ENCODE measurements at places on chromosomes 3 and 15.

DNA sequence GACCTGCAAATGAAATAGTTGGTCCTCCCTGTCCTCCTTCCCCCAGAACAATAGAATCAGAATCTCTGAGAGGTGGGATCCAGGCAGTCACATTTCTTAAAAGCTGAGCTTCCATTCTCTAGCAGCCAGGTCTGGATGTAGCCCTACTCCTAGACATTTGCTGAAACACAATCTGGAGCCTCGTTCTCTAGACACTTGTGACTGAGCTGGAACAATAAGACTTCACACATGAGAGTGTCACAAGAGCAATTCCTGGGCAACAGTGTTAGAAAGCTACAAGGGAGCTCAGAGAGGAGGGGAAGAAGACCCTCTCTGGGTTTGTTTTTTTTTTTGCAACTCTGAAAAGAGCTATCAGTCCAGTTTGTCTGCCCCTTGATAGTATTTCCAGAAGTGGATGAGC, 14.5 kb downstream of the CORO2B start:
- DNase-seq, result no peak

DNA sequence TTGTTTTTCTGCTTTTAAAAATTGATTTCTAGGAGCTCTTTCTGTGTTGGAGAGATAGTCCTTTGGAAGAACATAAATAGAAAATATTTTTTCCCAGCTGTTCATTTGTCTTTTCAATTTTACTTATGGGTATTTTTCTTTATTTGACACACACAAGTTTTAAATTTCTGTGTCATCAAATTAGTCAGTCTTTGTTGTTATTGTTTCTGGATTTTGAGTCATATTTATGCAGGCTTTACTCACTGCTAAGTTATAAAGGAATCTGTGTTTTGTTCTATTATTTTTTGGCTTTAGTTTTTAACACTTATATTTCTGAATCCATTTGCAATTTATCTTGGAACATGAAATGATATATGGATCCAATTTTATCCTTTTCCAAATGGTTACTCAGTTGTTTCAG, 5.9 kb upstream of the GHSR start:
- no peak for DNase-seq

GRCh38 chr3:129181819-129182218, 1.9 kb downstream of the CNBP start:
- no peak for DNase-seq

GRCh38 chr15:93683651-93684050, 547.7 kb upstream of the MCTP2 start:
- DNase-seq, result no peak

GRCh38 chr15:34821831-34822230, 26.5 kb upstream of the ACTC1 start:
- no peak for DNase-seq

DNA sequence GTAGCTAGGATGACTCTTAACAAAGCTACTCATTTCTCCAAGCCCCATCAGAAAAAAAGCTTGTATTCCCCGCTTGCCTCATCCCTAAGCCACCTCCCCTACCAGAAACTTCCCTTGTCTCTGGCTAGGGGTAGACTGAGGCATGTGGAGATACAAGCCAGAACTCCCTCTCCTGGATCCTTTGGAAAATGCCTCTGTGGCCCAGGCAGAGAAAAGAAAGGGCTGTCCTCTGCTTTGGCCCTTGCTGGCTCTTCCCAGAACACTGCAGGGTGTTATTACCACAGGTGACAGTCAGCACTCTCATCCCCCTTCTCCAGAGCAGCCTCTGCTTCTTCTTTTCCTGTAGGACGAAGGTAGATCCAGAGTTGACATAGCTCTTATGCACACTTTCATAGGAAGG, 15.2 kb downstream of the RMDN3 start:
- no peak for DNase-seq

- no peak for DNase-seq
These were observed 37.6 kb upstream of the RGMA start for GRCh38 chr15:93126599-93126998.

- no peak for DNase-seq
These were observed 144.2 kb downstream of the LRTM1 start for GRCh38 chr3:54783611-54784010.

DNA sequence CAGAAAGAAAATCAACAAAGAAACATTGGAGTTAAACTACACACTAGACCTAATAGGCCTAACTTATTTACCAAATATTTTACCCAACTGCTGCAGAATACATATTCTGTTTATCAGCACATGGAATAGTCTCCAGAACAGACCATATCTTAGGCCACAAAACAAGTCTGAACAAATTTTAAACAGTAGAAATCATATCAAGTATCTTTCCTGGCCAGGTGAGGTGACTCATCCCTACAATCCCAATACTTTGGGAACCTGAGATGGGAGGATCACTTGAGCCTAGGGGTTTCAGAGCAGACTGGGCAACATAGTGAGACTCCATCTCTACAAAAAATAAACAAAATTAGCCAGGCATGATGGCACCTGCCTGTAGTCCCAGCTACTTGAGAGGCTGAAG, 18.1 kb upstream of the KPNA4 start:
- no peak for DNase-seq

DNA sequence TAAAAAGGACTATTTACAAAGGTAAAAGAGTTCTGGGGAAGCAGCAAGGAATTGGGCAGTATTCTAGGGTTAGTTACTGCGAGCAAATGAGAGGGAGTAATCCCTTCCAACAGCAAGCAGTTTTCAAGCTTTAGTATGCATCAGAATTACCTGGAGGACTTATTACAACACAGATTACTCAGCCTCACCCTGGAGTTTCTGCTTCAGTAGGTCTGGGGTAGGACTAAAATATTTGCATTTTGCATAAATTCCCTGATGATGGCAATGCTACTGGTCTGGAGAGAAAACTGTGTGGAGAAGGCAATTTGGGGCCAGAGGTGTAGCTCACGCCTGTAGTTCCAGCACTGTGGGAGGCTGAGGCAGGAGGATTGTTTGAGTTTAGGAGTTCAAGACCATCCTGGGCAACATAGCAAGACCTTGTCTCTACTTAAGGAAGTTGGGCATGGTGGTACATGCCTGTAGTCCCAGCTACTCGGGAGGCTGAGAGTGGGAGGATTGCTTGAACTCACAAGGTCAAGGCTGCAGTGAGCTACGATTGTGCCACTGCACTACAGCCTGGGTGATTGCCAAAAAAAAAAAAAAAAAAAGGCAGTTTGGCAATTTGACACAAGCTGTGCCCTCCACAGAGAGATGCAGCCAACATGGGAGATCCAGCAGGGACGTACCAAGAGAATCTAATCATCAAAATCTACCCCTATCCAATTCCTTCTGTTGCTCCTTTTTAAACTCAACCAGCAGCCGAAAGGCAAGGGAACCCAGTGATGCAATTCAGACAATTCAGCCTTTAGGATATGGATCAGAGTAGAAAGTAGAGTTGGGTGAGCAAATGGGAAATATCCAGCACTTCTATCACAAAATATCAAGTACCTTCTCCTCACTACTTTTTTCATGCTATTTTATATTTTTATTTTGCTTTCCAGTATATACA, 27.1 kb upstream of the AP4E1 start:
- DNase-seq, result no peak

DNA sequence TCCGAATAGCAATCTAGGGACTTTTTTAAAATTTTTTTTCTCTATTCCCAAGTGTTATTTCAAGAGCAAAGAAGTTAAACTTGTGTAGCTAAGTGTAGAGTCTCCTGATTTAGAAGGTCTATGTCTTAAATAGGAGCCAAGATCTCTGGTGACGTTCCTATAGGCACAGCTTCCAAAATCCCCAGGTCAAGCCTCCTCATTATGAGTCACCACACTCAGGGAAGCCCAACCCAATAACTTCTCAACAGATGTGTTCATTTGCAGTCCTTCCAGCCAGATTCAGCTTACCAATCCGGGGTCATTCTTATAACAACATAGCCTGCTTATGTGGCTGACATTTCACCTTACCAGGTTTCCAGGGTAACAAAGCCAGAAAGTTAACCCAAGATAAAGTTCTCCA, 270.3 kb downstream of the IL5RA start:
- DNase-seq, result no peak

- no peak for DNase-seq
These were observed 76.6 kb downstream of the AQP9 start for GRCh38 chr15:58214591-58215340.

DNA sequence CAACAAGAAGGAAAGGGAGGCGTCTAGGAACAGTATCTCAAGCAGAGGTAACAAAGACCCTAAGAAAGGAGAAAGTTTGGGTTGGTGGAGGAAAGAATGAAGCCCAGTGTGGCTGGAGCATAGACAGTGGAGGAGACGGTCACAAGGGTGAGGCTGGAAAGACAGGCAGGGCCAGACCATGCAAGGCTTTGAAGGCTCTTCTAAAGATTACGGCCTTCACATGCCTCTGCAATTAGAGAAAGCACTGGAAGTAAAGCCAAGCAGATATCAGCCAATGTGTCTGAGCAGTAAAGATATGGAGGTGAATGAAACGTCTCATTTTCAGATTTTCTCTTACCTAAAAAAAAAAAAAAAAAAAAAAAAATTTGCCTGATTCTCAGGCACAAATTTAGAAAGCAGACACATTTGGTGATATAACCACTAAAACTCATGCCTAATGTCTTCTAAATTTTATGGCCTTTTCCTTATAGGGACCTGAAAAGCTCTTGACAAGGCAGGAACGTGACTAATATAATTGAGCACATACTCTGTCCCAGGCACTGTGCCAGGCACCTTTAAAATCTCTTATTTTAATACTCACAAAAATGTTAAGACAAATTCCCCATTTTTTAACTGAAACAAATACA, 184.1 kb downstream of the MECOM start:
- DNase-seq, result no peak

- DNase-seq, result no peak
These were observed 10.6 kb downstream of the ATP2C1 start for GRCh38 chr3:130904491-130904890.

DNA sequence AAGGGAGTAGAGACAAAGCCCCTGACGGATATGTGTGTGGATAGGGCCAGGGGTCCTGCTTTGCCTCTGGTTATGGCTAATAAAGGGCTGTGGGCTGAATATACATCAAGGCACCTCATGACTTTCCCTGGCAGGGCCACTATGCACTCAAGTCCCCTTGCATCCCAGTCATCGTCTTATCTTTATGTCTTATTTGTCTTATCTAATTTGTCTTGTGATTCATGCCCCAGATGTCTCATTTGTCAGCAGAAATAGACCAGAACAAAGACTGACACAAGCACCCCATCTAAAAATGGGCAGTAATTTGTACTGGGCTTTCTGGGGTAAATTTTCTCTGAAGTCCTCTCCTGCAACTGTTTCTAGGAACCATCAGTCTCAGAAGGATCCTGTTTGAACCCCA, 68.6 kb downstream of the ITGA11 start:
- DNase-seq, result no peak

DNA sequence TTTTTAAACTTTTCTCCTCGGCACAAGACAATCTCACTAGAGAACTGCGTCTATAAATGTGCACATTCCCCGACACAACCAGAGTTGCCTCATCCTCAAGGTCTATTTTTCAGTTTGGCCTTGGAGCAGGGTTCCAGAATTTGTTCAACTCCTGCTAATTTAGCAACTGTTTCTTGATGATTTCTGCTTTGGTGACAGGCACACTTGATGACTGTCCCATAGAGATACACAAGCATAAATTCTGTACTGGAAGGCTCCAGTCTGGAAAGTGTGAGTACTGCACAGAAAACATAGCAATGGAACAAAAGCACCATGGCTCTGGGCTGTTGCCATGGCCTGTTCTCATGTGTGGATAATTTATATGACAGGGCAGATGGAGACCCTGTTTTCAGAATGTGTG, 379.6 kb upstream of the PDZRN3 start:
- DNase-seq, result no peak

DNA sequence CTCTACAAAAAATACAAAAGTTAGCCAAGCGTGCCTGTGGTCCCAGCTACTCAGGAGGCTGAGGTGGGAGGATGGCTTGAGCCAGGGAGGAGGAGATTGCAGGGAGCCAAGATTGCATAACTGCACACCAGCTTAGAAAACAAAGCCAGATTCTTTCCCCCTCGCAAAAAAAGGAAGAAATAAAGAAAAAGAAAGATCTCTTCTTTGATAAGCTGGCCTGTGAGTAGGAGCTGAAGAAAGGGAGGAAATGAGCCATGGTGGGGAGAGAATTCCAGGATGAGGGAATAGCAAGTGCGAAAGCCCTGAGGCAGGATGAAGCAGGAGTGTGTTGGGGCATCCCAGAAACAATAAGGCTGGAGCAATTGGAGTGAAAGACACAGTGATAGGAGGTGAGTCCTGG, 24.5 kb upstream of the TOP2B start:
- DNase-seq, result no peak

- no peak for DNase-seq
These were observed 67.1 kb downstream of the ARMC8 start for GRCh38 chr3:138254216-138254615.

GRCh38 chr15:51137024-51137423, 42.3 kb upstream of the TNFAIP8L3 start:
- no peak for DNase-seq

DNA sequence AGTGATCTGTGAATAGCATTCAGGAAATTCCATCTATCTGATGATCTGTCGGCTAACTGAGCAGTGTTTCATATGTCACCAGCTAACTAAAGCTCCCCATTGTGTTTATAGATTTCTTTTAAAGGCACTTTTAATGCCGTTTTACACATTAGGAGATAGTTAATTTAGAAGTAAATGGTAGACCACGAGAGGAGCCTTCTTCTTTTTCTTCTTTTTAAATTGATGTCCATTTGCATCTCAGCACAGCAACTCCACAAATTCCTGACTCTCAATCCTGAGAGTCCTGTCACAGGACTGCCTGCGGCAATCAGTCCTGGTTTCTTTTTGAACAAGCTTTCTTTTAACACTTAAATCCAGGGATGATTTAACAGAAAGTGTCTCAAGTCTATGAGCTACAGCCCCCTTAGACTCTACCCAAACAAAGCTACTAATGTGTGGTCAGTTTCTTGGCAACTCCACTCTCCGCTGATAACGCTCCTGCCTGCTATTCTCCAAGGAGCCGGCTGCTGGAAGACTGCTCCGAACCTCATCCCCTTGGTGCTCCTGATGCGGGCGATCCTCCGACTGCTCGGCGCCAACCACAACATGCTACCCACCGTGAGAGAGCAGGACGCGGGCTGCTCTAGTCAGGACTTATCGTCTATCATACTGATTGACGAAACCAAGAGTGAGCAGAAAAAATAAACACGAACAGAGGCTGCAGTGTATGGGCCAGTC, 421.4 kb downstream of the MECOM start:
- no peak for DNase-seq

- no peak for DNase-seq
These were observed 47.9 kb downstream of the CORO2B start for GRCh38 chr15:68626739-68627138.

GRCh38 chr3:15959434-15959811, 161.6 kb upstream of the ANKRD28 start:
- DNase-seq, result no peak

DNA sequence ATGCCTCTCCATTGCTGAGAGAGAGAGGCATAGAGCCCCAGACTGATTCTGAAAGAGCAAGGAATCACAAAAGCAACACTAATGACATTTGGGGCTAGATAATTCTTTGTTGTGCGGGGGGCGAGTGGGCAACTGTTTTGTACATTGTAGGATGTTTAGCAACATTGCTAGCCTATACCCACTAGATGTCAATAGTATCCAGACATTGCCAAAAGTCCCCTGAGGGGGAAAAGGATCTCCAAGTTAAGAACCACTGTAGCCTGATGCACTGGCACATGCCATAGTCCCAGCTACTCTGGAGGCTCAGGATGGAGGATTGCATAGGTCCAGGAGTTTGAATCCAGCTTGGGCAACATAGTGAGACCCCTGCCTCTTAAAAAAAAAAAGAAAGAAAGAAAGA, 22.8 kb upstream of the GOLM2 start:
- no peak for DNase-seq

Measured in T-helper 17 cell (primary cell).